ENCODE measurements at places on chromosomes 1 and 21. TPM values are rescaled to one million over a fixed set of nuclear protein-coding genes. Genes with fewer than 3 reads are reported as not detected.

The ADORA3 gene
- not detected for total RNA-seq

The CLCA1 gene
- total RNA-seq = not detected

The SPATA21 gene
- total RNA-seq = not detected

The TFAP2E gene
- total RNA-seq = not detected

The USP24 gene
- 17.7 TPM for total RNA-seq

The RBM8A gene
- 213 TPM for total RNA-seq

The CLDN14 gene
- 2.7 TPM for total RNA-seq

The HSD17B7 gene
- total RNA-seq = 24.9 TPM

The ORC1 gene
- total RNA-seq = 10.5 TPM

The RNF223 gene
- total RNA-seq = not detected
